Neural progenitor cell (in vitro differentiated cells): ENCODE measurements at places on chromosomes 11 and 22.

GRCh38 chr22:44901301-44901700 lies 108.5 kb downstream of the PHF21B start:
- no peak for DNase-seq

DNA sequence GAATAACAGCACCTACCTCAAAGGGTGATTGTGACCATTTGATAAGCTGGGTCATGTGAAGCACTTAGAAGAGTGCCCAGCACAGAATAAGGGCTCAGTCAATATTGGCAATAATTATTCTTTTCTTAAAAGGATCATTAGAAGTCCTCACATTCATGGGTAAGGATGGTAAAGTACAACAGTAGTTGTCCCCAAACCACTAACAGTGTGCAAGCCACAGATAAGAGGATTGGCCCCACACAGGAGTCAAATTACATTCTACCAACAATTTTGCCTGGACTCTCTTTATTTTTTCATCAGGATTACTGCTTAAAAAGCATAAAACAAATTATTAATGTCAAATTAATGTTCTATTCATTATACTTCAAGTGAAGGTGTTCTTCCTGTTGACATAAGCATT lies 271.5 kb upstream of the PDGFD start:
- no peak for DNase-seq

GRCh38 chr22:22787786-22788459 lies 99.7 kb upstream of the IGLL5 start:
- DNase-seq, result peak; percentile 83

- DNase-seq, result no peak
These were observed 175.4 kb downstream of the CTTN start for GRCh38 chr11:70573701-70574151.

DNA sequence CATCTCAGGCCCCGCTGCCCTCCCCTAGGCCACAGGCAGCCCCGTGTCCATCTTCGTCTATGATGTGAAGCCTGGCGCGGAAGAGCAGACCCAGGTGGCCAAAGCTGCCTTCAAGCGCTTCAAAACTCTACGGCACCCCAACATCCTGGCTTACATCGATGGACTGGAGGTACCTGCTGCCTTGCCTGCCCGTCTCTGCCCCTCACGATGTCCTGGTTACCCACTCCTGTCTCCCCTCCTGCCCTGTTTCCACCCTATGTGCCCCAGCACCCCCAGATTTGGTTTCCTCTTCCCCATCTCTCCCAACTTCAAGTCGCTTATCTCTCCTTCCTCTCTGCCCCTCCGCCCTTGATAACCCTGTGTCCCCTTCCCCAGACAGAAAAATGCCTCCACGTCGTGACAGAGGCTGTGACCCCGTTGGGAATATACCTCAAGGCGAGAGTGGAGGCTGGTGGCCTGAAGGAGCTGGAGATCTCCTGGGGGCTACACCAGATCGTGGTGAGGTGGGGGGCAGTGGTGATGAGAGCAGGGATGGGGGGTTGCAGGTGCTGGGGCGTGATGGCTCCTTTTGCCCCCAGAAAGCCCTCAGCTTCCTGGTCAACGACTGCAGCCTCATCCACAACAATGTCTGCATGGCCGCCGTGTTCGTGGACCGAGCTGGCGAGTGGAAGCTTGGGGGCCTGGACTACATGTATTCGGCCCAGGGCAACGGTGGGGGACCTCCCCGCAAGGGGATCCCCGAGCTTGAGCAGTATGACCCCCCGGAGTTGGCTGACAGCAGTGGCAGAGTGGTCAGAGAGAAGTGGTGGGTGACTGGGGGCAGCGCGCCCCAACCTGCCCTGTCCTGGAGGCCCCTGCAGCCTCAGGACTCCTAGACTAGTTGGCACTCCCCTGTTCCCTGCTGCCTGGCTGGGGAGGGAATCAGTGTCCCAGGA lies 930 bp downstream of the SCYL1 start:
- no peak for DNase-seq

DNA sequence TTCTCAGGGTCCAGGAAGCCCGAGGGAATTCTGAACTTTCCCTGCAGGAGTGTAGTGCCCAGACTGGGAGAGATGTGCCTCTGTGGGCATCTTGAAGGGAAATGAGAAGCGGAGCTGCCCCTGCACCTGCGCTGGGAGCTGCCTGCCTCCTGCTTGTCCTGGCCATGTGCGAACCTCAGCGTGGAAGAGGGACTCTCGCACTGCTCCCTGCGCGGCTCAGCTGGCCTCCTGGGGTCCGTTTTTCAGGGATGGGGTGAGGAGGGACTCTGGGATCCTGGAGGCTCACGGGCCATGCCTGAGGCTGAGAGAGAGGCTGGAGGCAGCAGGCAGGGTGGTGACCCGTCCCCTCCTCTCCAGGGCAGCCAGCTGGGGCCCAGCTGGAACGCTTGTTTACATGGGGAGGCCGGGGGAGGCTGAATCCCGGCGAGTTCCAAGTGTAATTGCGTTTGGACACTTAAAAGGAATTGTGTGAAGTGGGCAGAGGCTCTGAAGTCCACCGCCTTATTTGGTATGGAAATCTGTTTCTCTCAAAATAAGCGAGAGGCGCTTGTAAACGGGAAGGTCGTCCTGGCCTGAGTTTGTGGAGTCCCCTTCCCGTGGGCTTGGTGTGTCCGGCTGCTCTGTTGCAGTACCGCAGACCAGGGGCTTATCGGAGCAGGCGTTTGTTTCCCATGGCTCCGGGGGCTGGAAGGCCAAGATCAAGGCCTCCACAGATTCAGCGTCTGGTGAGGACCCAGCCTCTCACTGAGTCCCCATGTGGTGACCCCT lies 1.2 kb upstream of the MRGPRF start:
- DNase-seq, result peak; percentile 33

GRCh38 chr22:27825174-27825573 lies 23.6 kb upstream of the MN1 start:
- no peak for DNase-seq

DNA sequence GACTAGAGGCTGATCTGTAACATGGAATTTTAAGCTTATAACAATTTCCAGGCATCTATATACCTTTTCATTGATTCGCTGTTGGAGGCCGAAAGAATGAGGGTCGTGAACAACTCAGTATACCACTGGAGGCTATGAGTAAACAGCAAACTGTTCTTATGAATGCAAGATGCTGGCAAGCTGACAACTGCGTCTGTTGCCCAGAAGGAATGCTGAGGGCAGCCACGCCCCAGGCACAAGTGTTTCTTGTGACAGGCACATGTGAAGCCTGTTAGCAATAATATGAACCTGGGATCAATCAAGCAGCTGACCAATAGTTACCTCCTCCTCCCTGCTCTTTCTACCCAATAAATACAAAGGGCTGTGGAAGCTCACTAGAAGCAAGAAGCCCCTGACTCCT lies 15.3 kb downstream of the RTCB start:
- DNase-seq, result no peak

- DNase-seq, result no peak
These were observed 95.5 kb downstream of the RRM1 start for GRCh38 chr11:4190098-4190497.

DNA sequence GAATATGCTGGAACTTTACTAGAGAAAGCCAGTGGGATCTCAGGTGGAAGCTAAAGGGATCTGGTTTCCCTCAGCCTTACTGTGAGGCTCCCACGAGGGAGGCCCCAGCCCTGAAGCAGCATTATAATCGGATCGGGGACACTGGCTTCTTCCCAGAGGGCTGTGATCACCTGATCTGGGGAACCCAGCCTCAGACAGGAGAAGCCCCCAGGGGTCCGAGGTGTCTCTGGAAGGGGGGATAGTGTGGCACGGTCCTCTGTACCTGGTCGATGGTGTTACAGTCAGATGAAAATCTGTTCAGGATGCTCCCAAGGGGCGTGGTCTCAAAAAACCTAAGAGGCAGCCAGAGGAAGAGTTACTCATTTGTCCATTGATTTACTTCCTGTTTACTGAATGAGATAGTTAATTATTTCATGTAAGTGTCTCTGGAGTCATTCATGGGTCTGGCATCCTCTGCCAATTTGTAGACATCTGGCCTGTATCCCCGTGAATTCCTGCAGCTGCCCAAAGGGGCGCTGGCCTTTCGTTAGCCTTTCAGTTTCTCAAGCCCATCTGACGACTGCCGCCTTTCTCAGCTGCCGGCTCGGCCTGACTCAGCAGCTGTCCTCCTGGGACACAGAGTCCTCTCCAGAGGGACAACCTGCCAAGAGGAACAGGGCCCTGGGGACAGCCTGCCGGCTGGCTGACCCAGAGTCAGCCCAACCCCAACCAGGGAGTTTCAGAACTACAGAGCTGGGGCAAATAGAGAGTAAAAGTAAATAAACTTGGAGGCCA lies 17.0 kb upstream of the KCNJ11 start:
- peak; percentile 71 for DNase-seq

DNA sequence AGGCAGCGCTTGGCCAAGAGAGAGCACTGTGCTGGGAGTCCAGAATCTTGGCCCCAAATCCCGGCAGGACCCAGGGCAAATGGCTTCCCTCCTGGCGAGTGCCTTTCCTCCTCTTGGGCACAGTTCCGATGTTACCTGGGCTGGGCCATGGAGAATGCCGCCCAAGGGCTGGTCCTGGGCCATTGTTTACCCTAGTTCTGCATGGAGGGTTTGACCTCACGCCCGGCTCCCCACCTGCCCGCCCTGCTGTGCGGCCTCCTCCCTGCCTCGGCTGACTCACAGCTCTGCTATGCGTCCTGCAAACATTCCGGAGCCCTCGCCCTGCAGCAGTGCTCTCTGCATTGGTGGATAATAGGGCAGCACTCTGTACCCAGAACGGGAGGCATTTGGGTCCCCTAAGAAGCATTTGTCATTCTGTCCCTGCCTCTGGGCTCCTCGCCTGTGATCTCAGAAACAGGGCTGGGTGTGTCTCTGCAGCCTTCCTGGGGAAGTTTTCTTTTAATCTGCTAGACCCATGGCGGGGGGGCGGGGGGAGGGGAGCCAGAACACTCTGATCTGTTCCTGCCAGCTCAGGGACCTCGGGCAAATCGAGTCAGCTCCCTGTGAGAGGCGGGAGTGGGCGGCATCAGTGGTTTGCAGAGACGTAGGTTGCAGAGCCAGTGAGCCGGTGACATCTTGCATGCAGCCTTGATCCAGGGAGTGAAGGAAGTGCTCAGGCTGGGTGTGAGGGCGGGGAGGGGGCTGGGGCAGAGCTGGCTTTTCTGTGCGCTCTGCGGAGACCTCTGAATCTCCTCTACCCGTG lies 32.9 kb upstream of the SMIM38 start:
- peak; percentile 80 for DNase-seq

- DNase-seq, result peak; percentile 83
These were observed at the start of gene ARRB1 for GRCh38 chr11:75351541-75351790. Gene ARRB1, minus strand, starts transcription at chr11:75351661. Its CDS starts 54 bp downstream, at chr11:75351607.

- no peak for DNase-seq
These were observed 15.9 kb downstream of the RFPL1 start for GRCh38 chr22:29454276-29454675.

DNA sequence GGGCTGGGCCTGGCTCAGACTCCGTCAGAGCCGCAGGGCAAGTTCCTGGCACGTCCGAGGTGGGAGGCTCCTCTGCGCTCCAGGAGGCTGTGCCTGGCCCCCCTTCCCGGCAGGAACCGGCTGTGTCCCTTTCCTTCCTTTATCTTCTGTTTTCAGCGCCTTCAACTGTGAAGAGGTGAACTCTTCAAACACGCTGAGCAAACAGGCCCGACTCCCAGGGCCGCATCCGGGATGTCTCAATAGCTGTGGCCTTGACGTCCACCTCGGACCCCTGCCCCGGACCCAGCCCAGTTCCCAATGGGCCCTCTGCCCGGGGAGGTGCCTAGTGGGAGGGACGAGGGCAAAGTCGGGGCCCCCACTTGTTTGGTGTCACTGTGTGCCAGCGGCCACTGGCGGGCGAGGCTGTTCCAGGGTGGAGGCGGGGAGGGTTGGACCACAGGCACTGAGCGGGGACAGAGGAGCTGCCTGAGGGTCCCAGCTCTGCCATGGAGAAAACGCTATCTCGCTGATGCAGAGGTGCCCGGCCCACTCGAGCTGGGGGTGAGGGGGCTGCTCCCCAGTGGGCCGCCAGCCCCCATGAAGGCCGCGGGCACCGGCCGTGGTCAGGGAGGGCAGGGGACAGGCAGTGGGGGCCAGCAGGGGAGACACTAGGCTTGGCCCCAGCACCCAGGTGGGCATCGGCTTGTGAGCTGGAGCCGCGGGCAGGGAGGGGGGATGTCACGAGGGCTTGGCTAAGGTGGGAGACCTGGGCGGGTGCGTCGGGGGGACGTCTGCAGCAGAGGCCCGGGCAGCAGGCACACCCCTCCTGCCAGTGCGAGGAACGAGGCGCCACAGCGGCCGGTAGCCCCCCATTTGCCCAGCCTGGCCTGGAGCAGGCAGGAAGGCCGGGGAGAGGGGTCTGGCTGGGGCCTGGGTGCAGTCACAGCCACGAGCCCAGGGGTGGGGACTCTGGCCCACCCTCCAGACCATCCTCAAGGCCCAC lies 2.7 kb upstream of the MUC5B start:
- no peak for DNase-seq

- no peak for DNase-seq
These were observed 1475.2 kb downstream of the TBC1D22A start for GRCh38 chr22:48237466-48238283.
